ENCODE measurements at places on chromosomes 11 and 22.

DNA sequence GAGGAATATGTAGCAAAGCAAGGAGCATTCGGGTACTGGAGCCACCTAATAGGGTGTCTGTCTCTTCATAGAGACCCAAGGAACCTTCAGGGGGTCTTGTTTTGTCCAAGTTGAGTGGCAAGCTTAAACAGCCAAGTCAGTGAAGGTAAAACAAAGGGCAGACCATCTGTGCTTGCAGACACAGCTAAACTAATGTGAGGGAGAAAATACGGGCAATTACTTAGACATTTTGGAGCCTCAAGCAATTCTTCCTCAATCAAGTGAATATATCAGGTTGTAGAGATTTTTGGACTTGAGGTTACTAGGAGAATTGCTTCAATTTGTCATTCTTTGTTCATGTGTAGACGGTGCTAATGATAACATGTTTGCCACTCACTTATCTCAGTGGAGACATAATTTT, 148.2 kb upstream of the ARHGAP20 start:
- DNase-seq: no peak

DNA sequence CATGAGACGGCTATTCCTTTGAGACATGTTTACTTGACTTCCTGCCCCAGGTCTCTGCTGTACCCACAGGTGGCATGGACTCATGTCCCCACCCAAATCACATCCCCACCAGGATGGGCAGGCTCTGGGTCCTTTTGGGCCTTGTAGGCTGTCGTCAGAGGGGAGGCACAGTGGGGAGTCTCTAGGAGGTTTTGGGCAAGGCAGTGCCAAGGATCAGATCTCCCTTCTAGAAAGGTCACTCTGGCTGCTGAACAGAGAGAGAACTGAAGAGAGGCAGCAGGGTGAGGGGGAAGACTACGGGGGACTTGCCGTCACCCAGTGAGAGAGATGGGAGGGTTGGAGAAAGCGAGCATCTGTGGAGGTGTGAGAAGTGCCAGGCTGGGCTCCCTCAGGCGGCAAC, 4.6 kb upstream of the KCNQ1OT1 start:
- no peak for DNase-seq

GRCh38 chr22:36913427-36914389, at the start of gene CSF2RB:
CSF2RB (plus strand) TSS chr22:36913628; CDS start chr22:36922208, 8,580 bp downstream.
- DNase-seq: no peak

GRCh38 chr22:24144056-24144777, 37.1 kb upstream of the SUSD2 start:
- DNase-seq: no peak

DNA sequence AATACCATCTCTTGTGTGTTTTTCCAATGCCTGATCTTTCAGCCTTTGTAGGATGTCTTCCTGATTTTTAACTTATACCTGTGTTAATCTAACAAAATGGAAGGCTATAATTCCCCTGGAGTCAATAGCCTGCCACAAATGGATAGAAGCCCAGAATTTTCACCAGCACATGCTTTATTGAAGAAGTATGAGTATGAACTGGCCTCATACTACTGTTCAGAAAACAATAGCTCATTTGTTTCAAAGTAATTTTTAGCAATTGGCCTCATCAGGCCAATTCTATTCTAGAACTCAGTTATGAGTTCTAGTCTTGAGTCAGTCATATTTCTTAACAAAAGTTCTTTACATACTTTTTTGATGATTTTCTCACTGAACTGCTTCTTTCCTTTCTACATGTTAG, 40.6 kb upstream of the SLC37A2 start:
- no peak for DNase-seq

DNA sequence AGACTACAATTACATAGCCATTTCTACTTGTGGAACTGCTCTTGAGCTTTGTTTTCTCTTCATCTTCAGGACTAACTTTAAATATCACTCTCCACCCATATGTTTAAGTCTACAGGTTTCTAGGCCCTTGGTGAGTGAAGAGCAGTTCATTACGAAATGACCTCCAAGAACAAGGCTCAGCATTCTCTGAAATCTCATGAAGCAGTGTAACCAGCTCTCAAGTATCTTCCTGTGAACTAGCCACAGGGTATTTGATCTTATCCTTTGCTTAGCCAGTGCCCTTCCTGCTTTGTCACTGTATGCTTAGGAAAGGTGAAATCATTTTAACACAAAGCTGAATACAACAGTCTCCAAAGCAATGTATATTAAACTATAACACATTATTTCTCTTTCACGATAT, 20.4 kb upstream of the LYVE1 start:
- DNase-seq: no peak

DNA sequence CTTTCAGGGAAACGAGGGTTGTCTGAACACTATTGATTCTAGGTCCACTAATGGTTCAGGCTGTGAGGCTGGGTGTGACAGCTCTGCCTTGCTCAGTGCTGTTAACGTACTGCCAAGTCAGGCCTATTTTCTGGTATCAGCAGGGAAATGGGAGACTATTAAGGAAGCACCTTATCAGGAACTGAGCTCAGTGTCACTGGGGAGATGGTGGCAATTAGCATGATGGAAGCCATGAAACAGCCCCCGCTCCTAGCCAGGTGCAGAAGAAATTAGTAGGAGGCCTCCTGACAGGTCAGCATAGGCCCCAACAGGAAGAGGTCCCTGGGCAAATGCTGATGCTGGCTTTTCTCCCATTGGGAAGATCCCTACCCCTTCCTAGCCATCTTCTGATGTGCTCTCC, 42.6 kb upstream of the LMO2 start:
- no peak for DNase-seq

GRCh38 chr11:117770061-117770460, 27.0 kb downstream of the DSCAML1 start:
- DNase-seq: peak; percentile 33

- no peak for DNase-seq
Observed at GRCh38 chr11:78869293-78869692, 294.6 kb upstream of the NARS2 start.

DNA sequence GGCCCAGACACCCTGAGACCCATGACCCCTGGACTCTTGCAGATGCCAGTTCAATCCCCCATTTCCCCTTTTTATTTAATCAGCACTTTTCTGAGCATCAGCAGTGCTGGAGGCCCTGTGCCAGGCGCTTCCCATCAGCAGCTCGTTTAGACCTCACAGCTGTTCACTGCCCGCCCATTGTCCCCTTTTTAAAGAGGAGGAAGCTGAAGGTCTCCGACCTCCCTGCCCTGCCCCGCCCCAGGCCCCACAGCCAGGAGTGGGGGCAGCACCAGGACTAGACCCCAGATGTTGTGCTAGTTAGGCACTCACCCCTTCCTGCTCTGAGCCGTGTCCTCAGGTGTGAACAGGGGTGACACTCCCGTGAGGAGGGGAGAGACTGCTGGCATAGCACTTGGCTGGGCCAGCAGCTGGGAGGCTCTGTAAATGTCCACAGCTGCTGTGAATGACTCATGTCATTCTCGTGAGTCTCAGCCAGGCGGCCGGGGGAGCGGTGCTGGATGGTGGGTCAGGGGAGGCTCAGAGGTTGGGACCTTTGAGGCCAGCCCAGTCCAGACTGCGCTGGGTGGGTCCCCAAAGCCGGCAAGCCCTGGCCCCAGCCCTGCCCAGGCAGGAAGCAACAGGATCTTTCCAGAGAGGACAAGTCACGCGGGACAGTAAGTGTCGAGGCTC, 19.9 kb downstream of the EMID1 start:
- DNase-seq: no peak

DNA sequence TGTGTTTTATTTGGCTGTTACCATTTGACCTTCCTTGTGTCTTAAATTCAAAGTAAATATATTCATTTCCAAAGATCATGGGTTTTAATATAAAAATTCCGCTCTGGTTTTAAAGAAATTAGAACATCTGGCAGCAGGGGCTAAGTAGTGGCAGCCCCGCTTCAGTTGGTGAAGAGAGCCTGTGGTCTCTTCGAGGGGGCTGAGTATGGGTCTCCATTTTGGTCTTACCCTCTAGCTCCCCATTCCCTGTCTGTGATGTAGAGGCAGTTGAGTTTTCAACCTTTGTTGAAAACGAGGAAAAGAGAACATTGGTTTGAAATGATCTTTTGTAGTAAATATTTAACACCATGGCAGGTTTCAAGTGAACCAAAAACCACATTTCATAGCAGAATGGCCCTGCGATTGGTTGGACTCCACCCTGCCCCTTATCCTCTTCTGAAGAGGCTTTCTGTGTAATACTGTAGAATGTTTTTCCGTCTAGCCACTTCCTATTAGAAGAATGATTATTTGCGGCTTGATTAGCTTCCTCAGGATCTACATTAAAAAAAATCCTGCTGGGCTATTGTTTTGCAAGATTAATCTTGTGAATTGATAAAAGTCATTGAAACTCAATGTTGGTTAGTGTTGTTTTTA, 17.7 kb downstream of the APLP2 start:
- DNase-seq: no peak

DNA sequence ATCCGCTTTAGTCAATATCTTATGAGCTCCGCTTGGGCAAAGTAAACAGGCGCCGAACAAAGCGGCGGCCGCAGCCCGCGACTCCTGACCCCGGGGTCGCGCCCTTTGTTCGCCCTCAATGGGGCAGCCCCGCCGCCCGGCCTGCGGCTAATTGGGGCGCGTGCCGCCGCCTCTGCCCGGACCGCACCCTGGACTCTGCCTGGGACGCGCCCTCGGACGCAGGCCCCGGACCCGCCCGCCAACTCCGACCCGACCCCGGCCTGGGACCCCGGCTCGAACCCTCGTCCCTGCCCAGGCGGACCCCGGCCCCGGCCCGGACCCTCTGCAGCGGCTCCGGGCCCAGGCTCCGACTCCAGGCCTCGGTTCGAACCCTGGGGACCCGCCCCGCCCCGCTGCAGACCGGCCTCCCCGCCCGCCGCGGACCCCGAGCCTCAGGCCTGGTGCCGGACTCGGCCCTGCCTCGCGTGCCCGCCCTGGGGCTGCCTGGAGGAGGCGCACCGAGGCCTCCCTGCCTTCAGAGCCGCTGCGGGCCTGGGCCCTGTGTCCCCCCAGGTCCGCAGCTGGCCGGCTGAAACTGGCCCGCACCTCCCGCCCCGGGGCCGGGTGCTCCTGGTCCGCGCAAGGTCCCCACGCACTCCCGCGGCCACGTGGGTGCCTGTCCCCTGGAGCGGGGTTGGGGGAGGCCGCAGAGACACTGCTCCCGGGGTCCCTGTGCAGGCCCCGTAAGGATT, 84.7 kb upstream of the WNT7B start:
- DNase-seq: no peak

DNA sequence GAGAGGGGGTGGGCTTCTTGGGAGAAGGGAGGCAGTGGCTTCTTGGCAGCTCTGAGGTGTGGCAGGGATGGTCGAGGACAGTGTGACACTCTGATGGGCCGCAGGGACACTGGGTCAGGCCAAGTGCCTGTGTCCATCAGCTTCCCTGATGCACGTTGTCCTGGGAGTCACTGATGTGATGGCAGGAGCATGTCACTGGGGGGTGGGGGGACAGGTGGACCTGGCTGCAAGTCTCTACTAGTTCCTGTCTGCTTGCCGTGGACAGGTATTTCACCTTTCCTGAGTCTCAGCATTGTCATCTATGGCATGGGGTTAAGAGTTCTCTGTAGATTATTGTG, 592.9 kb downstream of the TBC1D22A start:
- DNase-seq: no peak

- DNase-seq: no peak
Observed at GRCh38 chr11:12901272-12901671, 107.8 kb upstream of the RASSF10 start.

All from NCI-H345 (cell line).